ENCODE measurements at places on chromosomes 12 and 14. TPM values are rescaled to one million over a fixed set of nuclear protein-coding genes. Genes with fewer than 3 reads are reported as not detected.
A peak's percentile ranks its signal among the peaks of the same experiment; 100 is the strongest.

The NTS gene
- 18.9 TPM for total RNA-seq

The IGF1 gene
- 10.0 TPM for total RNA-seq

The GZMH gene
- not detected for total RNA-seq

DNA sequence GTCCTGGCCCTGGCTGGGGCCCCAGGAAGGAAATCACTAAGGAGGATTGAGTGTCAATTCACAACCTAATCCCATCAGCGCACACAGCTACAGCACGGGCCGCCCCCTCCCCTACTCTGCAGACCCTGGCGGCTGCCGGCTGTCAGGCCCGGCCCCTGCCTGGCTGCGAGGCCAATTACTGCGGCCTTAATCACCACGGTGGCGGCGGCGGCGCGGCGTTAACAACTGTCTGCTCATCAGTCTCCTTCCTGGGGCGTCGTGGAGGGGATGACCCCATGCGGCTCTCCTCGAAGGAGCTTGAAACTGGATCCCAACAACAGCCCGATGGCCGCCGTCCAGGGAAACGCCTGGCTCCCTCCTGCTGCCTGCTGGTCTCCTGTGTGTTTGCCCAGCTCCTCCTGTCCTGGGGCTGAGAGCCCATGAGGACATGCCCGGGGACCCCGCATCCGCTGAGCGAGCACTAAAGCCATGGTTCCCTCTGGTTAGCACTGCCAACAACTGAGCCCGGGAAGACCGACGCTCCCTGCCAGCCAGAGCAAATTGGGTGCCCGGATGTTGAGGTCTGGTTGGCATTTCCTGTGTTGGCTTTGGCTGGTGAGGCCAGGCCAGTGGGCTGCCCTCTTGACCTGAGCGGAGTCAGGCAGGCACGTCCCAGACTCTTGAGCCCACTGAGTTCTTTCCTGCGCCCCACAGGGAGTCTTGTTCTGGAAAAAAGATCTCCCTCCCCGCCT is 21.8 kb upstream of the EIF2B2 start:
- H3K4me3 ChIP-seq, result no peak overlapping the region
- peaks cover 44% of the 10 kb centered on the region for H3K4me1 ChIP-seq
- H3K27me3 ChIP-seq, result no peaks in the 10 kb centered on the region
- peak overlapping the region; percentile 77 for H3K27ac ChIP-seq
- H3K36me3 ChIP-seq, result no peaks in the 10 kb centered on the region
- no peak for DNase-seq

- H3K4me1 ChIP-seq, result no peaks in the 10 kb centered on the region
- H3K27ac ChIP-seq, result no peak overlapping the region
- no peaks in the 10 kb centered on the region for H3K36me3 ChIP-seq
Observed at GRCh38 chr14:50353126-50353525, 41.0 kb downstream of the DMAC2L start.

DNA sequence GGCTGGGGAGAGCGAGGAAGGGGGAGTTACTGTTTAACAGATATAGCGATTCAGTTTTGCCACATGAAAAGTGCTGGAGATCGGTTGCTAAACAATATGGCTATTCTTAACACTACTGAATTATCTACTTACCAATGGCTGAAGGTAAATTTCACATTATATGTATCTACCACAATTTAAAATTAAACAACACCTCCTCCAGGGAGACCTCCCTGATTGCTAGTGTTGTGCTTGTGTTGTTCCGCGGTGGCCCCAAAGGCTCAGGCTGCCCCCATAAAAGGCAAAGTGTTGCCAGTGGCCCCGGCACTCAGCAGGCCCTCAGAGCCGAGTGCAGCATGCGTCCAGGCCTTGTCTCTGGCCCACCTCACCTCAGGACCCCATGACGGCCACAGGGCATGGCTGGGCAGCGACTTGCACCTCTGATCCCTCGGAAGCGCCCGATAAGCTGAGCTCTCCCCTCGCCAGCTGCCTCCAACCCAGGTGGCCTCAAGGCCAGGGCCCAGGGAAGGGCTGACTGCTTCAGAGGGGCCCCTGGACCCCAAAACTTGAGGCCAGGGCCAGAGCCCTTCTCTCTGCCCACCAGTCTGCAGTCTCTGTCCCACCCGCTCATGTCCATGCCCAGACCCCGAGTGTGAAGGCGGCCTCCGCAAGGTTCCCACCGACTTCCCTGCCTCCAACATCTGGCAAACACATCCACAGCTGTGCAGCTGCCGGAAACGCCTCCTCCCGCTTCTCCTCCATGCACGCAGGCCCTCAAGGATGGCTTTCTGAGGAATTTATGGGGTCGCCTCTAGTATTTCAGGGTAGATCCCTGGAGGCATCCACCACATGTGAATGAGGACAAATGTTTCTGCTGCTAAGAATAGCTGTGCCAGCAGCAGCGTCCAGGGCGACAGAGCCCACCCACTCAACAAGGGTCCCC is 60.0 kb downstream of the NCOR2 start:
- H3K27ac ChIP-seq, result peak overlapping the region; percentile 91
- H3K36me3 ChIP-seq, result no peaks in the 10 kb centered on the region
- H3K27me3 ChIP-seq, result no peaks in the 10 kb centered on the region
- H3K4me3 ChIP-seq, result no peak overlapping the region
- DNase-seq, result peak; percentile 49

DNA sequence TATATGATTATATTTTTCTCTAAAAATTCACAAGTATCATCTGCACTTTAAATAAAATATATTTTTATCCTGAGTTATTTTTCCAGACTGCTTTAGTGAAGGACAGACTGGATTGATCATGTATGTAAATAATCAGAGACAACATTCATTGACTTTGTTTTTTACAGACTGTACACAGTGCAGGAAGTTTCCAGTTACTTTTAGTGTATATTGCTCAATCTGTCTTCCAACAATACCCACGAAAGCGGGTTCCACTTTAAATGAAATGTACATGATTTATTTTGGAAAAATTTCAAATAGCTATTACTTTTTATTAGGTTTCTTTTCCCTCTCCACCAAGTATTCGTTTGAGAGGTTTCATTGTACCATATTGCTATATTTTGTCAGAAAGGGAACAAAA is 497.0 kb downstream of the FSCB start:
- H3K27me3 ChIP-seq, result no peaks in the 10 kb centered on the region
- no peaks in the 10 kb centered on the region for H3K36me3 ChIP-seq
- H3K4me1 ChIP-seq, result no peaks in the 10 kb centered on the region
- DNase-seq, result no peak
- H3K4me3 ChIP-seq, result no peak overlapping the region
